ENCODE measurements at places on chromosomes 12 and 14. TPM values are rescaled to one million over a fixed set of nuclear protein-coding genes. Genes with fewer than 3 reads are reported as not detected.

GRCh38 chr14:25381498-25381897 lies 331.6 kb upstream of the STXBP6 start:
- no peak for DNase-seq

GRCh38 chr12:62803756-62804155 lies 131.2 kb downstream of the PPM1H start:
- DNase-seq = no peak

DNA sequence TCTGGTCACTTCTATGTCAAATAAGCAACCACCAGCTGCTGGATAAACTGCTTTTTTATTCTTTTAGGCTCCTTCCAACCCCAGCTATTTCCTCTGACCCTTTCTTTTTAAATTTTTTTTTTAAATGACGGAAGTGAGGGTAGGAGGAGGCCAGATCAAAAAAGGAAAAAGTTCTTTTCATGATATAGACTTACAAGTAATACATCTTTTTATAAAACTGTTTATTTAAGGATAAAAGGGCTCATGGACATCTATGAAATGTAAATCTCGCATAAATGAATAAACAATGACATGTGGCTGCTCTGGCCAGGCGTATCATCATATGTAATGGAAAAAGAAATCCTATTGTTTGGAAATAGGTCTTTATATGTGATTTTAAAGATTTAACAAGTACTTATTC lies 169.0 kb upstream of the ATP2B1 start:
- DNase-seq = no peak

The LTBR gene
- total RNA-seq = 37.6 TPM

DNA sequence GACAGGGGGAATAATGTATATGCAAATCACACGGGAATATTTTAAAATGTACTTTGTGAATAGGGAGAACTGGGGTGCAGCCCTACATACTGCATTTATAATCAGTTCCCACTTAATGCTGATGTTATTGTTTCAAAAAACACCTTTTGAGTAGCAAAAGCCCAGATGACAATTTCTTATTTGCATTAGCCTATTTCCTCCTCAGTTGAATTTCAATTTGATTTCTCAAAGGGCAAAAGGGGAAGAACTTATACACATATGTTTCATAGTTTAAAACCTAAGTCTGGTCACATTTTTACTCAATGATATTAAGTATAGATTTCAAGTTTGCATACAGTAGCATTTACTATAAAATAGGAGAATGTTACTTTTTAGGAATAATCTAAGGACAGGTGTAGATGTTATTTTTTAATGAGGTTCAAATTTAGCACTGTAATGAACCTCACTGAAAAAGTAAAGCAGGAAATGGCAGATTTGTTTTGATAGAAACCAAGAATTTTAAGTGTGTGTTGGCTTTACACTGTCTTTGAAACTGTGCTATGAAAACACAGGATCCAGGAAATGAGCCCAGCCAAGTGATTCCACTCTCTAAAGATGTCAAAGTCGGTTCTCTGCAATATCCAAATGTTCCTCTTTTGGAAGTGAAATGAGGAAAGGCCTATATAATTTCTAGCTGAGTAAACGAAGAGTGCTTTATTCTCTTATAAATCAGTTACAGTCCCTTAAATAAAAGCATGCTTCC lies 367.4 kb downstream of the BTG1 start:
- no peak for DNase-seq

DNA sequence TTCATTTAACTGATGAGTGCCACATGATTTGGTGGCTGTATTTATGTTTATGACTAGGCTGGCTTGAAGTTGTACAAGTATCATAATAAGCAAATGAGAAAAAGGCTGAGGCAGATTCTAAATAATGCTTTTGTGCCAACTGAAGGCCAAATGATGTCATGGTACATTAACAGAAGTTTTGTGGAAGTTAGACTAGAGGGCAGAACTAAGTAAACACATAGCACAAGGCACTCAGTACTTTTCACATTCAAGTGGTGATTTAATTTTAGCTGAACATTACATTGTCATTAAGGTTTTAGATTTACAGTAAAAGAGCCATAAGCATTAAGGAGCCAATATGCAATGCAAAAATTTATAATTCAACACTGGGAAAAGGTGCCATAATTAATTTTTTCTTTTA lies 21.1 kb downstream of the PPP1CC start:
- DNase-seq = no peak

GRCh38 chr14:71113376-71113775 lies 206.1 kb downstream of the PCNX1 start:
- DNase-seq = no peak

GRCh38 chr12:71871116-71871515 lies 31.6 kb downstream of the TBC1D15 start:
- DNase-seq = no peak

The JDP2 gene
- 38.1 TPM for total RNA-seq

The RAD9B gene
- 1.2 TPM for total RNA-seq

GRCh38 chr12:118840878-118841277 lies 140.5 kb upstream of the SRRM4 start:
- DNase-seq = no peak

DNA sequence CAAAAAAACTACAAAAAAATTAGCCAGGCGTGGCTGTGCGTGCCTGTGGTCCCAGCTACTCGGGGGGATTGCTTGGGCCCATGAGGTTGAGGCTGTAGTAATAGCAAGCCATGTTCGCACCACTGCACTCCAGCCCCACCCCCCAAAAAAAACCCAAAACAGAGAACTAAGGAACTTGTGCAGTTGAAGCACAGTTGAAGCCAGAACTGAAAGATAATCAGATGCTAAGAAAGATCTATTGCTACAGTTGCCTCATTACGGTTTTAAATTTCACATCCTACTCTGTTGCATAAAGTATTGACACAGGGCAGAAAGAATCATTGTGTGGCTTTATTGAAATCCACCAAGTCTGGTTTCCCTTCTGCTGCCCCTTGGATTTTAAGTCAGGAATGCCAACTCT lies 3.8 kb downstream of the CS start:
- no peak for DNase-seq

- DNase-seq = peak; percentile 59
Observed at GRCh38 chr14:64758025-64758521, 53.8 kb downstream of the PLEKHG3 start.

The TDRD9 gene
- 8.3 TPM for total RNA-seq

DNA sequence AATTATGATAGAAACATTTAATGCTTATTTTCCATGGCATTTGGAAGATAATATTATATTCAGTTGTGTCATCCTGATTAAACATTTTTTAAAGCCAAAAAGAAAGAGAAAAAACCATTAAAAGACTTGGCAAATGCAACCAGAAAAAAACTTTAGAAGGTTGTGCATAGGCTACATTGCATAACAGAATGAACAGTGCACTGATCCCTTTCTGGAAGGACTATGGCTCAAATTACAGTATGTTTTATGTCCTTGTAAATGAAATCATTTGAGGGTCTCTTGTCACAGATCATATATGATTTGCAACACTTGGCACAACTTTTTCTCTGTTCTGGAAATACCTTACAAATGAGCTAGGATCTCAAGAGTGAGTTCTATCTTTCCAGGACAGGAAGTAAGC lies 275.2 kb upstream of the FLRT2 start:
- no peak for DNase-seq

DNA sequence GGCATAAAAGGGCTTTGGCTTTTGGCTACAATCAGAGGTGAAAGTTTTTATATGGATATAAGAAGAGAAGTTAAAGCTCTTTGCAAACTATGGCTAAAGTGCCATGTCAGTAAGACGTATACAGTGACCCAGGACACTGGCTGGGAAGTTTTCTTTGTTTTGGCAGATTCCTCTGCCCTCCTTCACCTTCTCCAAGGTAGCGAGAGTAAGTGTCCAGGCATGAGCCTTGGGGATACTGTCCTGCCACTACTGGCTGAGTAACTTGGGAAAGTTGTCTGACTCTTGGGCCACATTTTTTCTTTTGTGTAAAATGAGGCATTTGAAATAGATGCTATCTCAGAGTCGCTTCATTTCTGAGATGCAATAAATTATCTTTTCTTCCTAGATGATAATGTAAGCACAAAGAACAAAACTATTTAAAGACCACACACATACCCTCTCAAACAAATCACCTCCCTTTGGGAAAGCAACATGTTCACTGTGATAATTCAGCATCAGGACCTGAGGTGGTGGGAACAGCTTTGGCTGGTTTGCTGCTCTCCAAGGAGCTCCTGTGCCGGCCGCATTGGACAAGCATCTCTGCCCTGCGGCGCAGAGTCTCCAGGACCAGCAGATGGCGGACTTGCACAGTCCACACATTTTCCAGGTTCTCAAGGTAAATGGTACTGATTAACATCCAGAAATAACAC lies 106.3 kb downstream of the PTCSC3 start:
- DNase-seq = peak; percentile 70

All from right cardiac atrium (tissue), 5 donors.